Stimulated activated CD4-positive, alpha-beta T cell treated with anti-CD3 and anti-CD28 coated beads, Interleukin-15, amount 100 ng/mL, for 1 hour (primary cell): ENCODE measurements at places on chromosomes 1 and 21.

GRCh38 chr1:34263406-34263805 lies 86.7 kb downstream of the C1orf94 start:
- no peak for DNase-seq

- DNase-seq: no peak
These were observed 734 bp downstream of the MED18 start for GRCh38 chr1:28329395-28330153.

- no peak for DNase-seq
These were observed 841 bp downstream of the POFUT2 start for GRCh38 chr21:45286671-45287437.

GRCh38 chr1:190169311-190170067 lies 308.2 kb downstream of the BRINP3 start:
- DNase-seq: no peak
